Jurkat, Clone E6-1 (cell line): ENCODE measurements at places on chromosomes 12 and 14.

DNA sequence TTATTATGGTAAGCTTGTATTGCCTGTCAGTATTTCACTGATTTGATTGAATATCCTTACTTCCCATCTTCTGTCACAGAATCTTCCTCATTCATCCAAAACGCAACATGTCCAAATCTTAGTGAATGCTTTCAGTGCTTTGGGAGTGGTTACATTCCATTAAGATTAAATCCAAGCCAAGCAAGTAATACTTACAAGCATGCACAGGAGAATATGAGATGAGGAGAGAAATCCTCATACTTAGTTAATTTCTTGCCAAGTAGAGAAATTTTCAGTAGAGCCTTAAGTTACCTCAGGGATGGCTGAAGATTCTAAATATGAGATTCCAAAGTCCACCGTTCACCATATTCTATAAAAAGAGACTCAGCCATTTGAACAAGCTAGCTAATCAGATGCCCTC lies 316.0 kb downstream of the RAD51B start:
- DNase-seq = no peak

DNA sequence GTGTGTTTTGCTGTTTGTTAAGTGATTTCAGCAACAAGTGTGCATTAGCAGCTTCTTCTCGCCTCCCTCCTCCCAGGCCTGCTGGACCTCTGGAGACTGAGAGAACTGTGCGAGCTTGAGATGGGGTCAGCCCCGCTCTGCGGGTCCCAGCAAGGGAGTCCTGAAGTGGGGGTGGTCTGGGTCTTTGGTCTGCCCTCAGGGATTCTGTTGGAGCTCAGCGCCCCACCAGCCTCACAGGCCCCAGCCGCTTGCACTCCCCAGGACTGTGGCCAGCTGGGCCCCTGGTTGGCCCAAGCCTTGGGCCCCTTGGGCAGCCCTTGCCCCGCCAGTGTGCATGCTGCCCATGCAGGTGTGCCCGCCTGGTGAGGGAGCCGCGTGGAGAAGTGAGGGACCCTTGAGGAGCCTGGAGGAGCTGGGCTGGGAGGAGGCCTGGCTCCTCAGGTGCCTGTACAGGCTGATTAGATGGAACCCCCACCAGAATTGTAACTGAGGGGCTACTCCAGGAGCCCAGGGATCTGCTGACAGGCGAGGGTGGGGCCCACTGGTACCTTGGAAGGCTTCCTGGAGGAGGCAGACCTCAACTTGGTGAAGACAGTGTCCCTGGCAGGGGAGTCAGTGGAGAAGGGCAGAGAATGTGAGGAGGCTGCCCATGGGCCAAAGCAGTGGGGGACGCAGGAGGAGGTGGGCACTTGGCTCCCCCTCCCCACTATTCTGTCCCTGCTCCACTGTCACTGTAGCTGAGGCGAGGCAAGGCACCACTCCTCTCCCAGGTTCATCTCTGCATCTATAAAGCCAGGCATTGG lies 56.7 kb downstream of the BEGAIN start:
- no peak for DNase-seq

- DNase-seq = no peak
These were observed 170.0 kb upstream of the RMST start for GRCh38 chr12:97292588-97292987.

- no peak for DNase-seq
These were observed 64.8 kb downstream of the PPP2R5C start for GRCh38 chr14:101826351-101826750.

- DNase-seq = no peak
These were observed 63.4 kb upstream of the LHX5 start for GRCh38 chr12:113535100-113535499.
